Lower lobe of right lung (tissue), 2 donors: ENCODE measurements at places on chromosomes 5 and 9. TPM values are rescaled to one million over a fixed set of nuclear protein-coding genes. Genes with fewer than 3 reads are reported as not detected.

- no peak overlapping the region for H3K27ac ChIP-seq
- no peaks in the 10 kb centered on the region for H3K27me3 ChIP-seq
- H3K4me3 ChIP-seq, result no peak overlapping the region
- peaks cover 12% of the 10 kb centered on the region for H3K4me1 ChIP-seq
- no peaks in the 10 kb centered on the region for H3K36me3 ChIP-seq
- no peak for DNase-seq
These were observed 4.8 kb upstream of the GPR150 start for GRCh38 chr5:95615164-95615467.

GRCh38 chr5:132256086-132256782, 1.3 kb upstream of the PDLIM4 start:
- no peaks in the 10 kb centered on the region for H3K36me3 ChIP-seq
- peaks cover 9% of the 10 kb centered on the region for H3K27me3 ChIP-seq
- no peak for DNase-seq

ZNF354C gene
- 6.7 TPM for total RNA-seq

MARCOL gene
- not detected for total RNA-seq

GRCh38 chr5:132557478-132558172, 848 bp downstream of the RAD50 start:
- peak overlapping the region; percentile 87 for H3K27ac ChIP-seq
- peak; percentile 64 for DNase-seq
- H3K4me1 ChIP-seq, result peaks cover 23% of the 10 kb centered on the region
- H3K36me3 ChIP-seq, result peaks cover 18% of the 10 kb centered on the region
- no peaks in the 10 kb centered on the region for H3K27me3 ChIP-seq

DNA sequence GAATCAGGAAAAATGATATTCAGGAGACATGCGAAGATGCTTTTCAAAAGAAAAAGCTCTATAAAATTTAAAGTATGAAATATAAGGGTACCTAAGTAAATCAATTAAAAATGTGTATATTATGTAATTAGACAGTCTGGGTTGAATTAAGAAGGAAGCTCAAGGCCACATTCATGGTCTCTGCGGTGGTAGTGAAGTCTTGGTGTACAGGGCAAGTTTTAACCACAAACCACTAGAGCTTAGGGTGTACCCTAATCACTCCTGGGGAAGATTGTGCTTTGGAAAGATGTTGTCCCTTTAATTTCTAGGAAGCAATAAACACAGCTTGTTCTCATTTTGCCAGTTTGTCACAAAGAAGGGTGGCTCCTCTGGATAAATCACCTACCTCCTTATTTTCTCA, 287.2 kb upstream of the ZNF608 start:
- no peak overlapping the region for H3K4me3 ChIP-seq
- H3K36me3 ChIP-seq, result no peaks in the 10 kb centered on the region
- no peak for DNase-seq
- no peaks in the 10 kb centered on the region for H3K27me3 ChIP-seq

PCDHGA4 gene
- 3.1 TPM for total RNA-seq

DNA sequence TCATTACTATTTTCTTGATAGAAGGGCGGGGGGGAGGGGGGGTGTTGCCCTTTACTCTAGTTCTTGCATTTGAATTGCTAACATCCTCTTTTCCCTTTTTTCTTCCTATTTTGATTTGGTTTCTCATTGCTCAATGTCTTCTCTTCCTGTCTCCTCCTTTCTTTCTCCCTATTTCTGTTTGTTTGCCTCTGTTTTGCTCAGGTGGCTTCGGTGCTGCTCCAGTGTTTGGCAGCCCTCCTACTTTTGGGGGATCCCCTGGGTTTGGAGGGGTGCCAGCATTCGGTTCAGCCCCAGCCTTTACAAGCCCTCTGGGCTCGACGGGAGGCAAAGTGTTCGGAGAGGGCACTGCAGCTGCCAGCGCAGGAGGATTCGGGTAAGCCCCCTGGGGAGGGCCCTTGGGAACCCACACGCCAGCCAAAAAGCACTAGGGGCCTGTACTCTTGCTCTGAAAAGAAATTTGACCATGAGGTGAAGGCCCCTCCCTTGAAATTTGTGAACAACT, 48.3 kb downstream of the FAM78A start:
- no peak for DNase-seq
- H3K4me3 ChIP-seq, result peak overlapping the region; percentile 45
- peak overlapping the region; percentile 63 for H3K27ac ChIP-seq
- peaks cover 56% of the 10 kb centered on the region for H3K36me3 ChIP-seq

PTPA gene
- 100 TPM for total RNA-seq

FBXO10 gene
- 10.2 TPM for total RNA-seq

DNA sequence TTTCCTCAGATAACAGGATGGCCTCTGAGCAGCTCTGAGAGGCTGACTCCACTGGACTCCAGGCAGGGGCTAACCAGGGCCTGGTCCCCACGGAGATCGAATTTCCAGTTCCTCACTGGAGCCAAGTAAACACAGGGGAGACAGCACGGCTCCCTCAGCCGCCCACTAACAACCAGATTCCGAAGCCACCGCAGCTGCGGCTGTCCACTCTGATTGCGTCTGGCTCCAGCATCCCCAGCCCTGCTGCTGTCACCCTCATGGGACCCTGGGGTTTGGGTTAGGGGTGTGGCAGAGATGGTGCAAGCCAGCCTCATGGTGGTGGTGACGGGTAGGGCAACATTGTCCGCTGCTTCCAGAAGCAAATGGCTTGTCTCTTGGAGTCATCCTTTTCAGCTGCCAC, 172.6 kb downstream of the RGS3 start:
- no peaks in the 10 kb centered on the region for H3K27me3 ChIP-seq
- H3K27ac ChIP-seq, result no peak overlapping the region
- DNase-seq, result no peak
- peaks cover 12% of the 10 kb centered on the region for H3K4me1 ChIP-seq
- no peak overlapping the region for H3K4me3 ChIP-seq

DNA sequence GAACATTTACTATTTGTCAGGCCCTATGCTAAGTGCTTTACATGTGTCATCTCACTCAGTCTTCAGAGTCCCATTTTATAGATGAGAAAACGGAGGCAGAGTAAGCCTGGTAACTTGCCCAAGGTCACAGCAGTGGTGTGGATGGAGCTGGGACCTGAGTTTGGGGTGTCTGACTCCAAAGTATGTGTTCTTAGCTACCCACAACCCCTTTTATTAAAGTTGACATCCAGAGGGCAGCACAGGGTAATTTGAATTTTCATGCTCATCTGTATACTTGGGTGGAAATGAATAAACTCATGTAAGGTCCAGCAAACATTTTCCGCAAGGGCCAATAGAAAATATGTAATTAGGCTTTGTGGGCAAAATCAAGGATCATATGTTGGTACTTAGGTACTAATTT, 93.4 kb upstream of the SLC25A48 start:
- no peak for DNase-seq
- H3K27me3 ChIP-seq, result no peaks in the 10 kb centered on the region
- no peaks in the 10 kb centered on the region for H3K4me1 ChIP-seq
- no peak overlapping the region for H3K27ac ChIP-seq
- no peak overlapping the region for H3K4me3 ChIP-seq
- H3K36me3 ChIP-seq, result no peaks in the 10 kb centered on the region

GRCh38 chr5:95393279-95393678, 2.1 kb downstream of the FAM81B start:
- DNase-seq, result no peak
- H3K27ac ChIP-seq, result no peak overlapping the region
- H3K36me3 ChIP-seq, result no peaks in the 10 kb centered on the region
- no peak overlapping the region for H3K4me3 ChIP-seq
- H3K27me3 ChIP-seq, result no peaks in the 10 kb centered on the region

GRCh38 chr5:63811286-63811685, 151.0 kb downstream of the HTR1A start:
- H3K27ac ChIP-seq, result no peak overlapping the region
- H3K27me3 ChIP-seq, result no peaks in the 10 kb centered on the region
- no peaks in the 10 kb centered on the region for H3K4me1 ChIP-seq
- H3K36me3 ChIP-seq, result no peaks in the 10 kb centered on the region

- no peaks in the 10 kb centered on the region for H3K27me3 ChIP-seq
- no peaks in the 10 kb centered on the region for H3K36me3 ChIP-seq
- H3K27ac ChIP-seq, result peak overlapping the region; percentile 89
- peak overlapping the region; percentile 70 for H3K4me3 ChIP-seq
These were observed 717 bp upstream of the IQGAP2 start for GRCh38 chr5:76402251-76402885.

DNA sequence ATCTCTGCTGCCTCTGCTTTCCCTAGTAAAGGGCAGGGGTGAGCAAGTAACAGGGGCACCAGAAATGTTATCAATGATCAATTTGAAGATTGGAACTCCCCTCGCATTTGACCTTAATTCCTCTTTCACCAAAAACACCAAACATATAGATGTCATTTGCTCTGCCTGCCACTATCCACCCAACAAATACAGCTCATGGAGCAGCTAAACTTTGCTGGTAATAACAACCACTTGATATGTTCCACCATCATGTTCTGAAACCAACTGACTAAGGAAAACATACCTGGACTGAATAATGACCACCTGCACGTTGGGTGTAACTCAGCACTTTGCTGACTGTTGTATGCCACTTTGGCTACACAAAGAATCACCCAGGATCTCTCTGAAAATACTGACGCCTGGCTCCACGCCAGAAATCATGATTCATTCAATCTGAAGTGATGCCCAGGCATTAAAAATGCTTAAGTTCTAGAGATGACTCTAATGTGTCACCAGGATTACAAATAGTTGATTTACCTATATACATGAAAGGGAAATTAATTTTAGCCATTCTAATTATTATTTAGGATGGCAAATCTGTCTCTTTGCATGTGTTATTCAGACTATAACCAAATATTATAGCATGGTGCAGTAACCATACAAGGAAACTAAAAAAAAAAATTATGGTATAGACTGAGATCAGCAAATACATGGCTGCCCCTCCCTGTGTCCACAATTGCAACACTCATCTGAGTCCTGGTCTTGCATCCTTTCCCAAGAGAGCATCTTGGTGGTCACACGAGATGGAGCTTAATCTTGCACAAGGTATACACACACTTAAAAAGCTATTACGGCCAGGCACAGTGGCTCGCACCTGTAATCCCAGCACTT, 43.1 kb upstream of the TTC39B start:
- no peaks in the 10 kb centered on the region for H3K27me3 ChIP-seq
- no peaks in the 10 kb centered on the region for H3K4me1 ChIP-seq
- no peak overlapping the region for H3K27ac ChIP-seq

DNA sequence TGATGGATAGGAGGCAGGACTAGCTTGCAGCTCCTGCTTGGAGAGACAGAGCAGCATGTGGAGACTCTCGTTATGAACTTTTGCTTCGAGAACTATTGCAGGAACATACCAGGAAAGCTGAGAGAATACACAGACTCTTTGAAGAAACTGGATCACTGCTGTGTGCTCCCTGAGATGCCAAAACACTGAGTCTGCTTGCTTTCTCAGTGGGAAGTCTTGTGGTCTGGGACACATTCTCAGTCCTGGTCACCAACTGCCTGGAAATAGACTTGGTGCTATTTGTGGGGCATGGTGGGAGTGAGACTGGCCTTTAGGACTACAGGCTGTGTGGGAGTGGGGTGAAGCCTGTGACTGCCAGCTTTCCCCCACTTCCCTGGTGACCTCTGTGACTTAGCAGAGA, 252.6 kb downstream of the MED10 start:
- no peak overlapping the region for H3K4me3 ChIP-seq
- no peaks in the 10 kb centered on the region for H3K36me3 ChIP-seq
- DNase-seq, result no peak
- H3K27me3 ChIP-seq, result no peaks in the 10 kb centered on the region
- H3K4me1 ChIP-seq, result no peaks in the 10 kb centered on the region

SPARC gene
- 904 TPM for total RNA-seq

GRCh38 chr5:107469485-107470294, 201.0 kb downstream of the EFNA5 start:
- H3K27ac ChIP-seq, result no peak overlapping the region
- no peaks in the 10 kb centered on the region for H3K27me3 ChIP-seq
- no peak overlapping the region for H3K4me3 ChIP-seq

- no peak for DNase-seq
- no peak overlapping the region for H3K4me3 ChIP-seq
- no peaks in the 10 kb centered on the region for H3K27me3 ChIP-seq
- H3K4me1 ChIP-seq, result peaks cover 31% of the 10 kb centered on the region
These were observed 48.4 kb upstream of the TUT7 start for GRCh38 chr9:86402591-86402990.

DNA sequence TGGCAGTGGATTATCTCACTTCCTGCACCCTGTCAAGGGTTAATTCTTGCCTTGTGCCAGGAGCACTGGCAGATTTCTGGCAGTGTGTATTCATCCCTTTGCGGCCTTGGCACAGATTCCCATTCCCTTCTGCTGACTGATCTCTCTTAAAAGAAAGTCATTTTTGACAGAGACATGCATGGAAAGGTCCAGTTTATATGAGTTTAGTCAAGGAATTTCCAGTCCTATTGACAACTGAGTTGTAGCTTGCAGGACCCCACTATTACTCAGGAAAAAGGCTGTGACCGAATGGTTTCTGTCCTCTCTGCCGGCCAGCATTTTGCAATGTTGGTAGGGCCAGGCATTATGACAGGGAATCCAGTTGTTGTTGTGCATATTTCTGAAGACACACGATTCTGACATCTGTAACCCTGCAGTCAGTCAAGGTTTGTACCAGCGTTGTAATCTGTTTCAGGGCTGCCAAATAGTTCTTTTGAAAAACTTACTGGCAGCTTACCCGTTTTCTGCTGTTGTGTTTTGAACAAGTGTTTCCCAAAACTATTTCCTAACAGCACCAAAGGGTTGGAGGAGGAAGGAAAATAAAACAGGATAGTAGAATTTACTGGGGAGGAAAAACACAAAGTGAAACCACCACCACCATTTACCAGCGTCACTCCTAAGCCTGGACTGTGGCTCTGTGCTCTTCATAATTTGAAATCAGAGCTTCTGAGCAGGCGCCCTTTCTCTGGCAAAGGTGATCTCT, 243.4 kb upstream of the KLF4 start:
- no peak overlapping the region for H3K4me3 ChIP-seq
- peak overlapping the region; percentile 73 for H3K27ac ChIP-seq
- peaks cover 24% of the 10 kb centered on the region for H3K4me1 ChIP-seq
- H3K27me3 ChIP-seq, result peaks cover 3% of the 10 kb centered on the region
- DNase-seq, result no peak

PROB1 gene
- 0.86 TPM for total RNA-seq

DNA sequence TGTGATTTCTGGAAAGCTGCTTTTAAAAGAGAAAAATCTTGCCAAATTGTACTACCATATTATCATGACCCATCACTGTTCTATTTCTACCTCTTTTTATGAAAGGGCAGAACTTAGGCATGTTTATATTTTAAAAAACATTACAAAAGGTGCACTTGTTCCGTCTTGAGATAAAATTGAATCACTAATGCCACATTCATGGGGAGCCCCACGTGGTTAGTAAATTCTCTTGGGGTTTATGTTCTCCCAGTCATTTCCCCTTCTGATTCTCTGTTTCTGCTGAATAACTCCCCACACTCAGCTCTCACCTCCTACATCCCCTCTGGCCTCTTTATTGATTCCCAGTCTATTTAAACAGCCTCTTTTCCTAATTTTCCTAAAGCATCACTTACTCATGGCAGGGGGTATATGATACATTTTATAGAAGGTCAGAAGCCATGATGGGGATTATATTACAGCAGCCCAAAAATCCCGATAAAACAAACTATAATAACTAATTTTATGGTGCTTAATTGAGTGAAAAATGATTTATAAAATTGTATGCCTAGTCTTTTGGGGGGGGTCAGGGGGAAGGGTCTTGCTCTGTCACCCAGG, 19.7 kb upstream of the VLDLR start:
- H3K36me3 ChIP-seq, result no peaks in the 10 kb centered on the region
- H3K4me3 ChIP-seq, result no peak overlapping the region
- no peaks in the 10 kb centered on the region for H3K4me1 ChIP-seq
- H3K27ac ChIP-seq, result no peak overlapping the region
- DNase-seq, result no peak

GPR151 gene
- not detected for total RNA-seq

- no peak for DNase-seq
- no peaks in the 10 kb centered on the region for H3K4me1 ChIP-seq
These were observed 34.7 kb downstream of the LHX3 start for GRCh38 chr9:136170006-136170901.

ALDH1A1 gene
- 238 TPM for total RNA-seq
